T-helper 1 cell treated with Interleukin-12 subunit alpha and Interleukin-12 subunit beta and Interleukin-4 antibody, amounts not matched to agents 30 ng/mL and 1 ng/mL, for 36 hours (primary cell): ENCODE measurements at places on chromosomes 12 and 14. TPM values are rescaled to one million over a fixed set of nuclear protein-coding genes. Genes with fewer than 3 reads are reported as not detected.

MFAP5 gene
- total RNA-seq: not detected in 2 replicates

FAR2 gene
- 9.6 and 11.3 TPM in 2 replicates for total RNA-seq

FAM186B gene
- total RNA-seq: 0.29 and 0.54 TPM in 2 replicates

PARPBP gene
- total RNA-seq: 21.0 and 24.5 TPM in 2 replicates

MLXIP gene
- 57.6 and 59.2 TPM in 2 replicates for total RNA-seq

OXA1L gene
- total RNA-seq: 119 and 120 TPM in 2 replicates

TGM1 gene
- total RNA-seq: 6.4 and 6.7 TPM in 2 replicates

PRPH gene
- not detected in 2 replicates for total RNA-seq

TMPO gene
- total RNA-seq: 269 and 286 TPM in 2 replicates

SLC5A8 gene
- total RNA-seq: not detected in 2 replicates

POLE2 gene
- 23.9 and 25.5 TPM in 2 replicates for total RNA-seq

AICDA gene
- total RNA-seq: 0.17 TPM in 1 of 2 replicates, not detected in the other

PPM1A gene
- 49.4 and 50.6 TPM in 2 replicates for total RNA-seq

SLC25A47 gene
- not detected in 2 replicates for total RNA-seq

NKX2-1 gene
- not detected in 2 replicates for total RNA-seq

GYS2 gene
- 0.24 TPM in 1 of 2 replicates, not detected in the other for total RNA-seq

FAM222A gene
- 0.51 and 0.80 TPM in 2 replicates for total RNA-seq

ADAM20 gene
- total RNA-seq: 0.51 and 0.56 TPM in 2 replicates

ITGB7 gene
- total RNA-seq: 734 and 751 TPM in 2 replicates

P2RX2 gene
- total RNA-seq: not detected in 2 replicates

INHBE gene
- total RNA-seq: 0.07 TPM in 1 of 2 replicates, not detected in the other

SLC6A13 gene
- 0.78 and 0.95 TPM in 2 replicates for total RNA-seq

COQ6 gene
- 17.7 and 20.0 TPM in 2 replicates for total RNA-seq

HCAR2 gene
- 0.27 and 0.29 TPM in 2 replicates for total RNA-seq

SLC7A8 gene
- 0.25 TPM in 1 of 2 replicates, not detected in the other for total RNA-seq

DAZAP2 gene
- 241 and 251 TPM in 2 replicates for total RNA-seq

ASIC1 gene
- total RNA-seq: 4.6 TPM in 2 replicates

TMPRSS12 gene
- total RNA-seq: not detected in 2 replicates

ERP29 gene
- total RNA-seq: 111 and 113 TPM in 2 replicates

SPIC gene
- not detected in 2 replicates for total RNA-seq

PHETA1 gene
- total RNA-seq: 1.1 and 2.3 TPM in 2 replicates

SPTLC2 gene
- 50.7 and 51.2 TPM in 2 replicates for total RNA-seq

POTEG gene
- total RNA-seq: not detected in 2 replicates

AP4S1 gene
- 7.3 and 8.1 TPM in 2 replicates for total RNA-seq

ATXN7L3B gene
- total RNA-seq: 23.7 and 23.8 TPM in 2 replicates

LRIG3 gene
- total RNA-seq: 0.27 and 0.34 TPM in 2 replicates

B4GALNT1 gene
- 4.3 and 4.5 TPM in 2 replicates for total RNA-seq

TSPAN11 gene
- not detected in 2 replicates for total RNA-seq

TOMM20L gene
- not detected in 2 replicates for total RNA-seq

TAS2R42 gene
- total RNA-seq: not detected in 2 replicates

CBLN3 gene
- total RNA-seq: 17.7 and 18.5 TPM in 2 replicates

RECQL gene
- total RNA-seq: 72.5 and 77.6 TPM in 2 replicates

CRIP2 gene
- total RNA-seq: 0.71 and 0.78 TPM in 2 replicates

PDE3A gene
- not detected in 2 replicates for total RNA-seq

ADCY4 gene
- 4.3 and 5.3 TPM in 2 replicates for total RNA-seq

E2F7 gene
- total RNA-seq: 15.1 and 16.1 TPM in 2 replicates

SYNE3 gene
- total RNA-seq: 72.5 and 76.2 TPM in 2 replicates

MAX gene
- 154 and 160 TPM in 2 replicates for total RNA-seq

SOAT2 gene
- total RNA-seq: not detected in 2 replicates

EMC9 gene
- total RNA-seq: 17.9 and 18.2 TPM in 2 replicates

KLRC2 gene
- not detected in 2 replicates for total RNA-seq

ACRBP gene
- total RNA-seq: 1.0 and 1.5 TPM in 2 replicates
